Mesothelial cell of epicardium (in vitro differentiated cells): ENCODE measurements at places on chromosomes 3 and 15. TPM values are rescaled to one million over a fixed set of nuclear protein-coding genes. Genes with fewer than 3 reads are reported as not detected.

The LARP6 gene
- 24.8 to 27.3 TPM (median 24.9 TPM) in 3 replicates for total RNA-seq

The NUP210 gene
- 25.9 to 27.9 TPM (median 26.7 TPM) in 3 replicates for total RNA-seq

DNA sequence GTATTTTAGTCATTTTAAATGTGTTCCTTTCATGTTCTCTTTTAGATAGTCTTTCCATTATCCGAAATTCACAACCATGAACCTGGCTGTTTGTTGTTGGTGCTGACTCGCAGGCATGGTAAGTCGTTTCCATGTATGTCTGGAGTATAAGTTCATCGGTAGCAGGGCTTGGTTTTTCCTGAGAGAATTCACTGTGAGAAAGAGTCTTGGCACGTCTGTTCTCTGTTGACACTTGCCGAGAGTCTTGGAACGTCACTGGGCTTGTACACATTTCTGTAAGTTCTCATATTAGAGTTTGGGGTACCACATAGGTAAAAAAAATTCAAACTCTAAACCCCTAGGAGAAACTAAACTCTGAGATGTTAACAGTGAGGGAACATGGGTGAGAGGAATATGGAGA is 29.4 kb upstream of the EIF4A2 start:
- no peaks in the 10 kb centered on the region for H3K36me3 ChIP-seq
- no peak overlapping the region for H3K27ac ChIP-seq
- no peak overlapping the region for H3K4me3 ChIP-seq
- H3K27me3 ChIP-seq: peaks cover 2% of the 10 kb centered on the region

- H3K4me1 ChIP-seq: peaks cover 18% of the 10 kb centered on the region
- H3K4me3 ChIP-seq: peak overlapping the region; percentile 94
- no peaks in the 10 kb centered on the region for H3K27me3 ChIP-seq
- no peak for DNase-seq
Measured at GRCh38 chr3:33095436-33095835, 1.5 kb downstream of the GLB1 start.

DNA sequence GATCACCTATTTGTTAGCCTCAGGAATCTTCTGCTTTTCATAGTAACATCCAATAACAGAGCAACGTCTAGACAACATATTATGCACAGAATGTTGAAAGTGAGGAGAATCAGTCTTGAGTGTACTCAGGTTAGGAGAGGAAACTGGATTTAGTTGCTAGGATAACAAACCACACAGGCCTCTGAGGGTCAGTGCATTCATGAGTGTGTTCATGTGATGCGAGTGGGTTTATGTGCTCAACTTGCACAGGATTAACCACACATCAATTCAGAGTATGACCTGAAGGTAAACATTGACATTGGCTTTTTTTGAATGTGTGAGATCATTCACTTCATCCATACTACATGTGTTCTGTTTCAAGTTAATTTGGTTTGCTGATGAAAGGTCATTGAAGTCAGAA is 287.6 kb downstream of the DIPK2A start:
- peaks cover 43% of the 10 kb centered on the region for H3K4me1 ChIP-seq
- peaks cover 8% of the 10 kb centered on the region for H3K36me3 ChIP-seq
- no peak overlapping the region for H3K27ac ChIP-seq
- no peaks in the 10 kb centered on the region for H3K27me3 ChIP-seq
- H3K4me3 ChIP-seq: no peak overlapping the region

The RTP4 gene
- total RNA-seq: 0.75 to 1.1 TPM (median 0.83 TPM) in 3 replicates

- H3K27me3 ChIP-seq: no peaks in the 10 kb centered on the region
- no peak overlapping the region for H3K4me3 ChIP-seq
- H3K27ac ChIP-seq: peak overlapping the region; percentile 47
- DNase-seq: no peak
- peaks cover 2% of the 10 kb centered on the region for H3K36me3 ChIP-seq
- no peaks in the 10 kb centered on the region for H3K4me1 ChIP-seq
Measured at GRCh38 chr3:102006812-102007485, 157.6 kb downstream of the NFKBIZ start.

DNA sequence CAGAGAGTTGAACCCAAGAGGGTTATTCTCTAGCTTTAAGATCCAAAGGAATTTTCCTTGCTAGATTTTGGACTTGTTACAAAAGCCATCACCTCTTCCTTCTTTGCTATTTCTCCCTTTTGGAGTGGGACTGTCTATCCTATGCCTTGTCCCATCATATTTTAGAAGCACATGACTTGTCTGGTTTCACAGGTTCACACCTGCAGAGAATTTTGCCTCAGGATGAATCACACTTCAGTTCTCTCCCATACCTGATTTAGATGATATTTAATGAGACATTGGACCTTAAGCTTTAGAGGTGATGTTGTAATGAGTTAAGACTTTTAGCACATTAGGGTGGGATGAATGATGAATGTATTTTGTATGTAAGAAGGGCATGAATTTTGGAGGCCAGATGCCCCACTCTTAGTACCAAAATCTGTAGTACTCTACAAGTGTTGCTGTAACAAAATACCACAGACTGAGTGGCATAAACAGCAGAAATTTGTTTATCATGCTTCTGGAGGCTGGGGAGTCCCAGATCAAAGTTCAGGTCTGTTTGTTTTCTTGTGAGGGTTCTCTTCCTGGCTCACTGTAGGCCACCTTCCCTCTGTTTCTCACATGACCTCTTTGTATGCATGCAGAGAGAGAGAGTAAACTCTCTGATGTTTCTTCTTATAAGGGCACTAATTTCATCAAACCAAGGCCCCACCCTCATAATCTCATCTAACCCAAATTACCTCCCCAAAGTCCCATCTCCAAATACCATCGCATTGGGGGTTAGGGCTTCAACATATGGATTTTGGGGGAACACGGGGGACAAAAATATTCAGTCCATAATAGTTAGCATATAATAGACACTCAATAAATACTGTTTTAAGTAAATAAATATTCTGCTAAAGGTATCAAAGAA is 10.0 kb downstream of the LNP1 start:
- no peak overlapping the region for H3K27ac ChIP-seq
- H3K36me3 ChIP-seq: peaks cover 48% of the 10 kb centered on the region
- no peak for DNase-seq
- no peaks in the 10 kb centered on the region for H3K4me1 ChIP-seq
- no peak overlapping the region for H3K4me3 ChIP-seq
- H3K27me3 ChIP-seq: no peaks in the 10 kb centered on the region

GRCh38 chr15:80580106-80580505 is 115.0 kb upstream of the ABHD17C start:
- H3K4me3 ChIP-seq: no peak overlapping the region
- H3K27ac ChIP-seq: no peak overlapping the region
- H3K36me3 ChIP-seq: peaks cover 21% of the 10 kb centered on the region
- H3K4me1 ChIP-seq: peaks cover 3% of the 10 kb centered on the region
- DNase-seq: no peak

DNA sequence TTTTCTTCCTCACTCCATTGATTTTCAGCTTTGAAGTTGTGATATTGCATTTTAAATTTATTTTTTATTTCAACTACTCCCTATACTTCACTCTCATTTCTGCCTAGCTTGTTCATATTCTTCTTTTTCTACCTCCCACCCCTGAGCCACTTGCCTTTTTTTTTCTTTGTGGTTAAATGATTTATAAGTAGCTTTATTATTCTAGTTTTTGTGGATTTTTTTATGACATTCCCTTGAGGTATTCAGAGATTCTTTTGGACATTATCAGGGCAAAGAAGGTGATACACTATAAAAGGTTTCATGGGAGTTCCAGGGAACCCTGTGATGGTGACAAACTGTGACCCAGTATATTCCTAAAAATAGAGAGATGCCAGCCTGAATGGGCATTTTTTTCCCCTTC is 3.3 kb downstream of the C15orf61 start:
- no peaks in the 10 kb centered on the region for H3K27me3 ChIP-seq
- H3K4me3 ChIP-seq: no peak overlapping the region
- H3K36me3 ChIP-seq: no peaks in the 10 kb centered on the region

The VWA5B2 gene
- 0.36 to 1.1 TPM (median 0.78 TPM) in 3 replicates for total RNA-seq

- no peaks in the 10 kb centered on the region for H3K36me3 ChIP-seq
- H3K27ac ChIP-seq: no peak within 1 kb of the TSS
- no peaks in the 10 kb centered on the region for H3K4me1 ChIP-seq
- H3K27me3 ChIP-seq: peaks cover 5% of the 10 kb centered on the region
- no peak within 1 kb of the TSS for H3K4me3 ChIP-seq
Measured at GRCh38 chr15:76994971-76995945, at the start of gene PSTPIP1. TSS of gene PSTPIP1 (plus strand) at chr15:76995126. CDS start at chr15:76995574, 448 bp downstream.

DNA sequence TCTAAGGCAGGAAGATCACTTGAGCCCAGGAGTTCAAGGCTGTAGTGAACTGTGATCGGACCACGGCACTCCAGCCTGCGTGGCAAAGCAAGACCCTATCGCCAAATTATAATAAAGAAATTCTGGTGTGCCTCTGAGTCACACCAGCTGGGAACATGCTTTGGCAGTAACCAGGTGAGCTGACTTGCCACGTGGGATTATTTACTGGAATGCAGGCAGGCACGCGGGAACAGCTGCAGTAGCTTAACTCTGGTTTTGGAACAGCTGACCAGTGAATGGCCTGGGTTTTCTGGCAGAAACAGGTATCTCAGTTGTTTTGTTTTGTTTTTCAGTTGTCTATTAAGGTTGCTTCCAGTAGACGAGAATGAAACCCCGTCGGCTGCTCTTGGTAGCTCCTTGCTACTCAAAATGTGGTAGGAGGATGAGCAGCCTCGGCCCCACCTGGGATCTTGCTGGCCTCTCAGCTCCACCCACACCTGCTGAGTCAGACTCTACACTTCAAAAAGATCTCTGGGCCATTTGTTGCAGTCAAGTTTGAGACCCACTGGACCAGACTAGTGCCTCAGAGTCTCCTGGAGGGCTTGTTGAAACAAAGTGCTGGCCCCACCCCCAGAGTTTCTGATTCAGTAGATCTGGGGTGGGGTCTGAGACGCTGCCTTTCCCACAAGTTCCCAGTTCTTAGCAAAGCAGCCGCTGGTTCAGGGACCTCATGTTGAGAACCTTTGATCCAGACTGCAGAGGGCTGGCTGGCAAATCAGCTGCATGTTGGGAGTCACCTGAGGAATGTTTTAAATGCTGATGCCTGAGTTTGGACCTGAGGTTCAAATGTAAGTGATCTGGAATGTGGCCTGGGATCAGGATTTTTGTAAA is 26.6 kb downstream of the IDH2 start:
- no peak for DNase-seq
- H3K27me3 ChIP-seq: no peaks in the 10 kb centered on the region
- H3K4me3 ChIP-seq: no peak overlapping the region
- H3K27ac ChIP-seq: peak overlapping the region; percentile 80
- H3K36me3 ChIP-seq: peaks cover 13% of the 10 kb centered on the region
- H3K4me1 ChIP-seq: peaks cover 8% of the 10 kb centered on the region

- no peak overlapping the region for H3K27ac ChIP-seq
- H3K4me3 ChIP-seq: no peak overlapping the region
- peaks cover 2% of the 10 kb centered on the region for H3K27me3 ChIP-seq
- DNase-seq: no peak
- peaks cover 4% of the 10 kb centered on the region for H3K36me3 ChIP-seq
- H3K4me1 ChIP-seq: no peaks in the 10 kb centered on the region
Measured at GRCh38 chr15:67331676-67332075, 77.1 kb downstream of the IQCH start.

The TAGLN3 gene
- 0.60 to 1.8 TPM (median 1.4 TPM) in 3 replicates for total RNA-seq

- DNase-seq: no peak
- H3K4me1 ChIP-seq: peaks cover 1% of the 10 kb centered on the region
- no peak overlapping the region for H3K4me3 ChIP-seq
- no peaks in the 10 kb centered on the region for H3K27me3 ChIP-seq
- H3K36me3 ChIP-seq: no peaks in the 10 kb centered on the region
Measured at GRCh38 chr3:16364323-16364722, 99.3 kb downstream of the OXNAD1 start.

The PPP1R14D gene
- 0.63 to 1.7 TPM (median 1.2 TPM) in 3 replicates for total RNA-seq

DNA sequence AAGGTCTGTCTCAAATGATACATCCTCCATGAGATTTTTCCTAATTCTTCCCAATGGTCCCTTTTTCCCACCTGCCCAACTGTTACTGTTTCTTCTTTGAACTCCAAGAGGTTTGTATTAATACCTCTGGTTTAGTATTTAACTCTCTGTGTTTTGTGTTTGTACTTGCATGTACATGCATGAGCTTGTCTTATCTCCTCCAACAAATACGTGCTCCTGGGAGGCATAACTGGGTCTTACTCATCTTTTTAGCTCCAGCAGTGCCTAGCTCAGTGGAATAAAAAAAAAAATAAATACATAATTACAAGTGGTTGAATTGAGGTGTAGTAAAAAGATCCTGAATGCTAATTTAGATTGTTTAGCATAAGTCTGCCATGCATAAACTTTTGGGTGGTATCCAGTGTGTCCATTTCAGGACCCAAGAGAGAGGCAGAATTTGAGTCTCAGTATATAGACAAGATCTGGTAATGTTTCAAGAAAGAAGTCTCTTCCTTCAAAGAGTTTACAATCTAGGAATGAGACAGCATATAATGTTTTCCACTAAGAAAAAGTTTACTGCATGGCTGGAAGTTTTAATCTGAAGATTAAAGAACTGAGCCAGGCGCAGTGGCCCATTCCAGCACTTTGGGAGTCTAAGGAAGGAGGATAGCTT is 1.7 kb upstream of the LYSMD2 start:
- H3K27ac ChIP-seq: no peak overlapping the region
- peaks cover 25% of the 10 kb centered on the region for H3K27me3 ChIP-seq
- peaks cover 11% of the 10 kb centered on the region for H3K4me1 ChIP-seq
- no peaks in the 10 kb centered on the region for H3K36me3 ChIP-seq

- H3K27me3 ChIP-seq: no peaks in the 10 kb centered on the region
- H3K4me3 ChIP-seq: no peak overlapping the region
- no peak overlapping the region for H3K27ac ChIP-seq
- no peaks in the 10 kb centered on the region for H3K4me1 ChIP-seq
Measured at GRCh38 chr3:17009826-17010225, 125.1 kb downstream of the PLCL2 start.

GRCh38 chr3:174168538-174169254 is 690.4 kb upstream of the NAALADL2 start:
- H3K4me3 ChIP-seq: no peak overlapping the region
- no peaks in the 10 kb centered on the region for H3K27me3 ChIP-seq
- H3K4me1 ChIP-seq: peaks cover 4% of the 10 kb centered on the region
- H3K27ac ChIP-seq: no peak overlapping the region
- H3K36me3 ChIP-seq: peaks cover 25% of the 10 kb centered on the region

DNA sequence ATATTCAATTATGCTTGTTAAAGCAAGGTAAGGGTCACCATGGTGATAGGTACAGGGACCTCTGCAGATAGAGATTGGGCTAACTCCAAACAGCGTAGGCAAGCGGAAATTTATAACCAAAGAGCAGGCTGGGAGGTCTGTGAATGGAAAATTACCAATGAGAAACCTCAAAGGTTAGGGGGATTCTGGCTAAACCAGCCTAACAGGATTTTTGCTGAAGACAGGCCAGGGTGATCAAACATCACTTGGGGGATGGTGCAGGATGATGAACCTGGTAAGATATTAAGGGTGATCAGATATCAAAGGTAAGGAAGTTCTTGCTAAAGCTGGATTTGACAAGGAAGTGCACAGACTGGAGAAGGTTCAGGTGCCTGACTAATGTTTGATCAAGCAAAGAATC is 35.3 kb upstream of the SNRPN start:
- peak overlapping the region; percentile 86 for H3K27ac ChIP-seq
- peak overlapping the region; percentile 45 for H3K4me3 ChIP-seq
- peaks cover 14% of the 10 kb centered on the region for H3K36me3 ChIP-seq
- no peaks in the 10 kb centered on the region for H3K27me3 ChIP-seq
- DNase-seq: peak; percentile 41

- no peak for DNase-seq
- peaks cover 2% of the 10 kb centered on the region for H3K27me3 ChIP-seq
- peaks cover 4% of the 10 kb centered on the region for H3K36me3 ChIP-seq
- H3K4me3 ChIP-seq: peak overlapping the region; percentile 92
- H3K27ac ChIP-seq: peak overlapping the region; percentile 86
Measured at GRCh38 chr3:50155891-50156290, 767 bp downstream of the SEMA3F start.
